Astrocyte of the hippocampus (primary cell): ENCODE measurements at places on chromosomes 2 and 18.

- peak; percentile 53 for DNase-seq
These were observed 119.0 kb upstream of the SYT4 start for GRCh38 chr18:43396266-43396665.

- no peak for DNase-seq
These were observed 63.4 kb upstream of the SP5 start for GRCh38 chr2:170651624-170652325.

DNA sequence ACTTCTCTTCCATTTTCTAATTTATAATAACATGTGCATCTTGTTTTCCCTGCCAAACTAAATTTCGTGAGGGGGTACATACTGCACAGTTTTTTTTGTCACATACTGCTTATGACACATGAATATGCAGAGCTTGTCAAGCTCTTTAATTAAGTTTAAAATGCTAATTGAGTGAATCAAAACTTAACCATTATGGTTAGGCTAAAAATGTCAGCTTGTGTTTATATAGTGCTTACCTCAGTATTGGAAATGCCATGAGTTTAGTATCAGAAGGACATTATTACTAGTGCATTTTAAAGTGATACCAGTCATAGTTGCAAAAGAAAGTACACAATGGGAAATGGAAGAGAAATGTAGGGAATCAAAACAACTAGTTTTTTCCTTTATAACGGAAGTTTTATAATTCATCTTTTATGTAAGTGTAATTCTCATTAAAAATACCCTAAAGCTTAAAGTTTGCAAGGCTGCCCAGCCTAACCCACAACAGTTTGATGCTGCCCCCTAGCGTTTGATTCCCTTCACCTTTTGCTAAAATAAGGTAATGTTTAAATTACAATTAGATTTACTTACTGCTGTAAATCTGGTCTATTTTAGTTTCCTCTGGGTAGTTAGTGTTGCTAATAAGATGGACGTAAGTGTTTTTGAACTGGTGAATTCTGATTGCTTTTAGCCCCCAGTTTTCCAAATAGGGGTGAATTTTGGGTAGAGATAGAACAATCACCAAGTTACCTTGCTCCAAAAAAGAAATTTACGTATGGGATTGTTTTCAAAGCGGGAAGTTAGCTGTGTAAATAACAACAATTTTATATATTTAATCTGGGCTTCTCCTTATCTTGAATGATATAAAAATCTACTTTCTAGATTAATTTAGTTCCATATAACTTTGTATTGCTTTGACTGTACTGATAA lies 3.2 kb downstream of the SLC39A10 start:
- DNase-seq = peak; percentile 83

GRCh38 chr2:110858135-110858725 lies 125.9 kb downstream of the ACOXL start:
- no peak for DNase-seq

GRCh38 chr2:175929850-175930249 lies 72.2 kb downstream of the LNPK start:
- DNase-seq = peak; percentile 35

DNA sequence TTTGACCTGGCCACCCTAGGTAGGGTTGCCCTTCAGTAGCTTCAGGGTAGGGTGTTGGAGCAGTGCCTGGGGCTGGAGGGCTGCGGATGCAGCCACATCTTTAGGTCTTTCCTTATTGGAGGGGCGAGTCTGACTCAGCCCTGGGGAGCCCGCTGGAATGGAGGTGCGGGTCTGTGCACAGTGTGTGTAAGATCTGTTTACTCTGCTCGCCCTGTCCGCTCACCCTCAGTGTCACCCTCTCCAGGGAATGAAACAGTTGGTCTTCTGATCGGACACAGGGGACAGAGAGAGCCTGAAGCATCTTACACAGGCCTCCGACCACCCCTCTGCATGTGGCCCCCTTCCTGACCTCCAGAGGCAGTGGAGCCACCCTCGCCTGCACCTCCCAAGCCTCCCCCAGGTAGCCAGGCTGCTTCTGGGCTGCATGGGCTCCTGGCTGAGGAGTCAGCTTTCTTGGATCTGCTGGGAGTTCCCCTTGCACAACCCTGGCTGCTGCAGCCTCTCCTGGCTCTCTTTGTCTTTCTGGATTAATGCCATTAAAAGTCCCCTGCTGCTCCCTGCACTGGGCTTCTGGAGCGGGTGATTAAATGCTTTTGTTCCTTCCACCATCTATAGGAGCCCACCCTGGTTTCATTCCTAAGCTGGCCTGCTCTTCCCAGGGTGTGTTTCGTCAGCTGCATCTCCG lies 82.6 kb downstream of the ASB1 start:
- peak; percentile 66 for DNase-seq

DNA sequence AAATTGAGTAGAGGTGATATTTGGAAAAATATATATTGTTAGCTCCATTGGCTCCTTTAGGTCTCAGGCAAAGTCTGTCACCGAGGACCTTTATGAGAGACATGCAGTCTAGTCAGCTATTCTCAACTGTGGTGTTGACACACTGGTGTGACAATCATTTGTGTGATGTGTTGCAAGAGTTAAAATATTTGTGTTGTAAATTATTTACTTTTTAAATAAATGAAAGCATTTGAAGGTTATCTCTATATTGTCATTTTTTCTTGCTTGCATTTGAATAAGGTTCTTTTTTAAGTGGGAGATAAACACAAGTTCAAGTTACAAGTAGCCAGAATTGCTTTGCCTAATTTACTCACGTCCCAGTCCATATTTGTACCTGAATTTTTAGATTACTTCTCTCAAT lies 4.3 kb downstream of the REL start:
- no peak for DNase-seq

GRCh38 chr18:26874283-26874682 lies 8.8 kb upstream of the AQP4 start:
- no peak for DNase-seq

- DNase-seq = peak; percentile 25
These were observed 32.9 kb downstream of the RTP5 start for GRCh38 chr2:241902357-241902991.

GRCh38 chr18:12333506-12334290 lies 25.7 kb downstream of the TUBB6 start:
- no peak for DNase-seq

DNA sequence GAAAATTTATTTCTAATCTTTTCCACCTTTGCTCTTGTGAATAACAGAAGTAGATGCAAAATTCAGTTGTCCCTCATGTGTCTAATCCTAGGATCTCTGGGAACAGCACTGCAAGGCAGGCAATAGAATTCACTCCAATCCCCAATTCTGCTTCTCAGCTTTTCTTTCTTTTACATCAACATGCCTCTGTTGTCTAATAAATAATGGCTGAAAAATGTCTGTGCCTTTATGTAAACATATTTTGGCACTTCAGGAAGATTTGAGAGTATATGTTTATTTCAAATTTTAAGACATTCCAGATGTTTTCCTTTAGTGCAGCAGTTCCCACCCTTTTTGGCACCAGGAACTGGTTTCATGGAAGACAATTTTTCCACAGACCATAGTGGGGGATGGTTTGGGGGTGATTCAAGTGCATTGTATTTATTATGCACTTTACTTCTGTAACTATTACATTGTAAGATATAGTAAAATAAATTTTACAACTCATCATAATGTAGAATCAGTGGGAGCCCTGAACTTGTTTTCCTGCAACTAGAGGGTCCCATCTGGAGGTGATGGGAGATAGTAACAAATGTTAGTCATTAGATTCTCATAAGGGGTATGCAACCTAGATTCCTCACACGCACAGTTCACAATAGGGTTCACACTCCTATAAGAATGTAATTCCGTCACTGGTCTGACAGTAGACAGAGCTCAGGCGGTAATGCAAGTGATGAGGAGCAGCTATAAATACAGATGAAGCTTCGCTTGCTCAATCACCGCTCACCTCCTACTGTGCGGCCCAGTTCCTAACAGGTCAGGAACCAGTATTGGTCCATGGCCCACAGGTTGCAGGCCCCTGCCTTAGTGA lies 590.3 kb upstream of the CNTNAP5 start:
- DNase-seq = no peak

DNA sequence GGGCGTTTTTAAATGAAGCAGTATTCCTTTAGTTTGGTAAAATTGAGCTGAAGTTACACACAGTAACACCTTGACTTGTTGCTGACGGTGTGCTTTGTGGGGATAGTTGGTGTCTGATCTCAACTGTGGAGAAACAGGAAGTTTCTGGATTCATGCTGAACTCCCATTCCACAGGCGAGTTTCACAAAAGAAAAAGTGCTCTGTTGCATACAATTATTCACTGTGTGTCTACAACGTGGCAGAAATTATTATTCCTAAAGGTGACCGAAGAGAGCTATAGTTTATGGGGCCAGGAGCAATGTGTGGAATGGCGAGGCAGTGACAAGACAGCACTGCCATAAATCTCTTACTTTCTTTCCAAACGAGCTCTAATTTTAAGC lies 463 bp upstream of the CABYR start:
- DNase-seq = no peak

DNA sequence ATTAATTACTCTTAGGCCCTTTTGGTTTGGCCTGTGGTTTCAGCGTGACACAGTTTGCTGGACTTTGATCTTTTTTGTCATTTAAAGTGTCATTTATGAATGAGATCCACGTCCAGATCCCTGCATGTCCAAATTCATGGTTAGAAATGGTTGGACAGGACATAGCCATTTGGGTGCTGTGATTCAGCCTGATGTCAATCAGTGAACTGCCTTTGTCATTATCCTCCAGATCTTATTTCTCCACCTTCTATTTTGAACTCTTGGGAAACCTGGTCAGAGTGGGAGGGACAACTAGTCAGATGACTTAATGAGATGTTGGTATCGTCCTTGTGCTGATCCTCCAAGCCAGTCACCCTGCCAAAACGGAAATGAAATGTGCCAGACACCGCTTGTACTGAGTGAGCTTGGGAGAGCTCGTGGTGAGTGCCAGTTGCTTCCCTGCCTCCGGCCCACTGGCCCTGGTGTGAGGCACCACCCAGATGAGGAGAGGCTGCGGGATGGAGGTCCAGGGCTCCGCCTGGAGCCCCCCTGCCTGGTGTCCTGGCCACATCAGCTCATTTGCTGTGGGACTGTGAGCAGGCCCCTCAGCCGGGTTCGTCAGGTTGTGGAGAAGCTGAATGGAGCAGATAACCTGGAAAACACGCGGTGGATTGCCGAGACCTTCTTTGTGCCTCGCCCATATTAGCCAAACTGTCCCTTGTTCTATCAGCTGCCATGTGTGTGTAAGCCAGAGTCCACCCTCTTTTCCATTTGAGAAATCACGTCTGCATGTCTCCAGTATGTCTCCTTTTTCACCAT lies 70.1 kb downstream of the DGKD start:
- DNase-seq = no peak

GRCh38 chr2:139241286-139241685 lies 461.1 kb upstream of the NXPH2 start:
- no peak for DNase-seq

DNA sequence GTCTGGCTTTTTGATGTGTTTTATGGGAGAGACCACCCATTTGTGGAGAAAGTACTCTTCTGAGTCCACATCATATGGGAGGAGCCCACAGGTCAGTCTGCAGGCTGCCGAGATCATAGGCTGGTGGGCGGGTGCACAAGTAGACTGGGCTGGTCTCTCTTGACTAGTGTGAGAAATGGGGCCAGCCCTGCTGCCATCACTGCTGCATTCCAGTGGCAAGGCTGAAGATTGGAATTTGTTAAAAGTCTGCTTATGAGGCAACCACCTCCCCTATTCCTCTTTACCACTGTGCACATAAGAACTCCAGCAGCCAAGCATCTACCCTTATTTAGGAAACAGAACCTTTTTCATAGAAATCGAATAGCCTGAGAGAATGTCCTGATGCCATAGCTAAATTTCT lies 200.7 kb downstream of the DIS3L2 start:
- peak; percentile 38 for DNase-seq

GRCh38 chr2:180240774-180241173 lies 233.7 kb upstream of the CWC22 start:
- DNase-seq = peak; percentile 33

DNA sequence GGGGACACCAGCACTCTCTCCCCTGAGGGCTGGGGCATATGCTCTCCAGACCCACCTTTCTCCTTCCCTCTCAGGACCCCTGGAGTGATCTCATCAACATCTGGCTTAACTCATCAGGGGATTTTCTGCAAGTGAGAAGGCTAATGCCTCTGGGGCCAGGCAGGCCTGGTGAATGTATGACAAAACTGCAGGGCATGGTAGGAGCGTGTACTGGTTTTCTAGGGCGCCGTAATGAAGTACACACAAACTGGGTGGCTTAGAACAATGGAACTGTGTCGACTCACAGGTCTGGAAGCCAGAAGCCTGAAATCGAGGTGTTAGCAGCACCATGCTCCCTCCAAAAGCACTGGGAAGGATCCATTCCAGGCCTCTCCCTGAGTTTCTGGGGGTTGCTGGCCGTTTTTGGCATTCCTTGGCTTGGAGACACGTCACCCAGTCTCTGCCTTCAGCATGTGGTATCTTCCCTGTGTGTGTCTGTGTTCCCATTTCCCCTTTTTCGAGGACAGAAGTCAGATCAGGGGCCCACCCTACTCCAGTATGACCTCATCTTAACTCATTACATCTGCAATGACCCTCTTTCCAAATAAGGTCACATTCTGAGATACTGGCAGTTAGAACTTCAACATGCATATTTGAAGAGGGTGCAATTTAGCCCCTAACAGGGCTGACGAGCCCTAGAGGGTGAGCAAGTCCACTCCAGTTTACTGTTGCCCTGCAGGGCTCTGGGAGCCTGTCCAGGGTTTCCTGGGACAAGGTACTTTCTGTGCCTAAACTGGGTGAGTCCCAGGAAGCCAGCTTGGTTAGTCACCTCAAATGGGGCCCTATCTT lies 45.5 kb upstream of the CAB39 start:
- peak; percentile 23 for DNase-seq

DNA sequence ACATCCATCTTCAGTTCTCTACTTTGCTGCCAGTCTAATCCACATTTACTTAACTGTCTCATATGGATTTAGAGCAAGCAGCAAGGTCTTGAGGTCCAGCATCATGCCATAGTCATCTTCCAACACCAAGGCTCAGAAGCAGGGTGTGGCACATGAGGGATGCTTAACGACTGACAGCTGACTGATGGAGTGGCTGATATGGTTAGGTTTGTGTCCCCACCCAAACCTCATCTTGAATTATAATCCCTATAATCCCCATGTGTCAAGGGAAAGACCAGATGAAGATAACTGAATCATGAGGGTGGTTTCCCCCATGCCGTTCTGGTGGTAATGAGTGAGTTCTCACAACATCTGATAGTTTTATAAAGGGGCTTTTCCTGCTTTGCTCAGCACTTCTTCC lies 257.3 kb downstream of the NBAS start:
- no peak for DNase-seq

DNA sequence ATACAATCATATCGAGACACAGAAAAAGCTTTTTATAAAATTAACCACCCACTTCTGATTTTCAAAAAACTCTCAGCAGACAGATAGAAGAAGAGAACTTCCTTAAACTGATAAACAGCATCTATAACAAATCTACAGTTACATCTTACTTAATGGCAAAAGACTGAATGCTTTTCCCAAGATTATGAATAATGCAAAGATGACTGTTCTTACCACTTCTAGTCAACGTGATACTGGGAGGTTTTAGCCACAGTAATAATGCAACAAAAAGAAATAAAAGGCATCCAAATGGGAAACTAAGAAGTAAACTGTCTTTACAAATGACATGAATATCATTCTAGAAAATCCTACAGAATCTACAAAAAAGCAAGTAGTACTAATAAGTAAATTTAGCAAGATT lies 58.0 kb upstream of the TMEM247 start:
- no peak for DNase-seq
